ENCODE measurements at places on chromosomes 1 and 21. TPM values are rescaled to one million over a fixed set of nuclear protein-coding genes. Genes with fewer than 3 reads are reported as not detected.

VANGL1 gene
- total RNA-seq = 1.8 TPM

C1orf146 gene
- not detected for total RNA-seq

OR10J1 gene
- total RNA-seq = not detected

TGFBR3 gene
- total RNA-seq = 36.6 TPM

BRDT gene
- not detected for total RNA-seq

FAM229A gene
- total RNA-seq = 38.0 TPM

INSRR gene
- total RNA-seq = not detected

UBE2U gene
- not detected for total RNA-seq

TNNI3K gene
- total RNA-seq = 0.60 TPM

MMP23B gene
- 3.0 TPM for total RNA-seq

SPTA1 gene
- total RNA-seq = not detected

TMPRSS15 gene
- total RNA-seq = not detected

PGBD2 gene
- total RNA-seq = 0.78 TPM

PPIAL4G gene
- total RNA-seq = 0.11 TPM

ZYG11A gene
- total RNA-seq = 0.11 TPM

TCP10L gene
- 0.34 TPM for total RNA-seq

DNASE2B gene
- not detected for total RNA-seq

KRTAP20-3 gene
- not detected for total RNA-seq

All from CD4-positive, alpha-beta T cell (primary cell).